Left hindlimb (tissue), 1 donor: ENCODE measurements at places on chromosomes 12 and 14.

DNA sequence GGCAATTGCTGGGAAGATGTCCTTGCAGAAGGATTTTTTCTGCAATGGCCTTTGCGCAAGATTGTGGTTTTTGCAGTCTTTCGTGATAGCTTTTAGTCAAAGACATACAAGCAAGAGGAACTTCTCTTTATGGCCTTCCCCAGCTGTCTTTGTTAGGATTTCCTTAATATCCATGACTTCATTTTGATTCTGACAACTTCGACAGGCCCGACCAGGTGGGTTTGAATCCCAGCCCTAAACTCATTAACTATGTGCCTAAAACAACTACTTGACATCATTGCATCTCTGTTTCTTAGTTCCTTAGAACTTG, 13.3 kb upstream of the VRK1 start:
- DNase-seq = no peak

GRCh38 chr12:6534945-6535696, 804 bp downstream of the GAPDH start:
- peak; percentile 70 for DNase-seq

DNA sequence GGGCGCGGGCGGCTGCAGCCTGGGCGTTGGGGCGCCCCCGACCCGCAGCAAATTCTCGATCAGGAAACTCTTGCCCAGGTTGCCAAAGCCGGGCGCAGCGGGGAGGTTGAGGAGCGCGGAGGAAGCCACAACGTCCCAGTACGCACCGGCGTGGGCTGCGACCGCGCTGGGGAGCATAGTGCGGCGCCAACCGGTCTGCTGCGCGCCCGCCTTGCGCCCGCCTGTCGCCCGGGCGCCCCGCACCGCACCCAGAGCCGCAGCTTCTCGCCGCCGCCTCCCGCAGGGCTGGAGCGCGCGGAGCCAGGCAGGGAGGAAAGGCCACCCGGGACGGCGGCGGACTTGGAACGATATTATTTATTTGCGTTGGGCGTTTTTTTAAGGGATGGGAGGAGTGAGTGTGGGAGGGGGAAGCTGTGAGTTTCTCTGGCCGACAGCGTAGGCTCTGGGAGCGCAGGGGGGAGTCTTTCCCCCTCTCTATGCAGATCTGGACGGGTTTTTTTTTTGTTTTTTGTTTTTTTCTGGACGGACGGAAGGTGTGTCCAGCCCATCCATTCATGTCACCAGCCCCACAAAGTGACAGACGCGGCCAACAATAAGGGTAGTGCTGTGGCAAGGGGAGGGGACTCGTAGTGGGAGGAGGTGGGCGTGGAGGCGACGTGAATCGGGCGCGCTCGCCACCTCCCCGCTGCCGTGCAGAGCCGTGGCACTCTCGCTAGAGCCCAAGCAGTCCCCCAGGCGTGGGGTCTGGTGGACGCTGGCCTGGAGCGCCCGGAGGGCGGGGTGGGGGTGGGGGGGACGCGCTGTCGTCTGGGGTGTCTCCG, at the start of gene DBX2:
Gene DBX2 (minus strand): TSS at position 349 of the 821 bp plus-strand sequence. CDS start 172 bp downstream, at position 177.
- DNase-seq = peak; percentile 53

- no peak for DNase-seq
Observed at GRCh38 chr14:58549105-58549757, 88.5 kb upstream of the DACT1 start.

DNA sequence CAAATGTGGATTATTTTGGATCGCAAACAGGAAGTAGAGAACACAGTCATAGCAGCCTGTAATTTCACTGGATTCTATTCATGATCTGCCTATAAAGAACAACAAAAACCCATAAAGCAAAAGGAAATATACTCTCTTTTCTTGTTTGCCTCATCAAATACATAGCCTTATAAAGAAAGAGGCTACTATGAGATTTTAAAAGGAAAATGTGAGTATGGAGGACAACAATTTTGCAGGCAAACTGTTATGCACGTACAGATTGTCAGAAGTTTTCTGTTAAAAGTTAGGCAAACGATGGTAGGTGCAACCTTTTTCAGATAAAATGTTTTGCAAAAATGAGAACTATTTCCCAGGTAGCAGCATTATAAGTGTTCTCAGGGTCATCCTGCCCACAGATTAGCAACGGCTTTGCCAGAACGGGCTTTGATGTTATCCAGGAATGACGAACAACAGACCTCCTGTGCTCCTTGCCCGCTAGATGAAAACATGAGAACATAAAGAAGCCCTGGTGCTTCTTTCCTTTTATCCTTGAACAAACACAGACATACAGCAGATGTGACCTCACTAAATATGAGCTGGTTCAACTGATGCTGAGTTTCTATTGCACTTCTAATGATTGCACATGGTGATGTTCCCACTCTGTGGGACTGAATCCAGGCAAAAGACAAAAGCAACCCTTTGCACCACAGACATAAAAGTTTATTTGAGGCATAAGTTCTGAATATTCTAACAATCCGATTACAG, 88.1 kb downstream of the ITPR2 start:
- DNase-seq = no peak

- no peak for DNase-seq
Observed at GRCh38 chr14:34711796-34712712, 2.3 kb downstream of the CFL2 start.

- no peak for DNase-seq
Observed at GRCh38 chr12:109621211-109621694, 47.7 kb downstream of the MVK start.

- no peak for DNase-seq
Observed at GRCh38 chr12:96187956-96188355, 6.2 kb upstream of the ELK3 start.

DNA sequence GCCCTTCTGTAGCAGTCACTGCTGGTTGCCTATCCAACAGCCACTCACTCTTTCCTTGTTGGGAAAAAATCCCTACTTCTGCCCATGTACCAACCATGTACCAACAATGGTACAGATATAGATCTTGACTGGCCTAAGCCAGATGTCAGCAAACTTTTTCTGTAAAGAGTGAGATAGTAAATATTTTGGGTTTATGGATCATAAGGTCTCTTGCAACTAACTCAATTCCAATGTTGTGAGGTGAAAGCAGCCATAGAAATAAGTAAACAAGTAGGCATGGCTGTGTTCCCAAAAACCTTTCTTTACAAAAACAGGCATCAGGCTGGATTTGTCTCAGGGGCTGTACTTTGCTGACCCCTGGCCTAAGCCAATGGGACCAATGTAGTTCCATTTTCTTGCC, 73.5 kb downstream of the ARMH4 start:
- DNase-seq = no peak

- DNase-seq = no peak
Observed at GRCh38 chr12:58068706-58069105, 127.3 kb downstream of the ATP23 start.

GRCh38 chr12:73262788-73263381, 990.7 kb downstream of the TRHDE start:
- DNase-seq = no peak

DNA sequence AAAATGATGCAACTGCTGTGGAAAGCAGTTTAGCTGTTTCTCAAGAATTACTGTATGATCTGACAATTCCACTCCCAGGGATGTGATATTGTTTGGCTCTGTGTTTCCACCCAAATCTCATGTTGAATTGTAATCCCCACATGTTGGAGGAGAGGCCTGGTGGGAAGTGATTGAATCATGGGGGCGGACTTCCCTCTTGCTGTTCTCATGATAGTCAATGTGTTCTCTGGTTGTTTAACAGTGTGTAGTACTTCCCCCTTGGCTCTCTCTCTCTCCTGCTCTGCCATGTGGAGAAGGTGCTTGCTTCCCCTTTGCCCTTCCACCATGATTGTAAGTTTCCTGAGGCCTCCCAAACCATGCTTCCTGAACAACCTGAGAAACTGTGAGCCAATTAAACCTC, 93.4 kb upstream of the CPM start:
- DNase-seq = no peak

DNA sequence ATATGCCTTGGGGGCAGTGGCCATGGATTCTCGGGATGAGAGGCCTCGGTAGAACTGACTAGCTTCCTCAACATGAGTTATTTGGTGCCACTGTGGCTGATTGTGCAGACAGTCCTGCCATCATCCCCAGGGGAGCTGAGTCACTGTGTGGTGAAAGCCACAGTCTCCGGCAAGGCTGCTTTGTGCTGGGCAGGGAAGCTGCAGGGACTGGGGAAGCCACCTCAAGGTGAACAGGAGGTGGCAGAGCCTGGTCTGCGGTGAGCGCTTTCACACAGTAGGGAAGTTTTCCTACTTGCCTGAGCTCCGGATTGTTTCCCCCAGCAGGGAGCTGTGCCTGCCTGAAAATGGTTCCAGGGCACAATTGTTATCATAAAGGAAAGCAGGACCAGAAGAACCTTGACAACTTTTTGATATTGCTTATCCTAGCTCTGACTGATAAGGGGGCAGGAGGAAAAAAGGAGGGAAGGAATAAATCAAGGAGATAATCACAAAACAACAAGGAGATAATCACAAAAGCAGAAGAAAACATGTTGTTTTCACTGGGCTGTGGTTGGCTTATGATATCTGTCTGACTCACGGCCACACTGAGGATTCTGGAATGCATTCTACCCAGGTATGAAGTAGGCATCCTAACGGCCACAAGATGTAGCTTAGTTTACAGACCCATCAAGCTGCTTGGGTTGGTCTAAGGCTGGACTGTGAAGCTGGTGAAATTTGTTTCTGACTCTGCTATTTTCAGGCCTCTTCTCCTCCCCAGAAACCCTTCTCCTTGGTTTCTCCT, 32.2 kb upstream of the GNG2 start:
- DNase-seq = no peak
